Activated CD8-positive, alpha-beta memory T cell treated with anti-CD3 and anti-CD28 coated beads, Interleukin-2, amount 10 ng/mL, durations not matched to agents 7 days and 5 days (primary cell): ENCODE measurements at places on chromosomes 2 and 18. TPM values are rescaled to one million over a fixed set of nuclear protein-coding genes. Genes with fewer than 3 reads are reported as not detected.

KRCC1 gene
- 20.0 TPM for total RNA-seq

CACNB4 gene
- total RNA-seq, result 0.14 TPM

ATOH8 gene
- 0.40 TPM for total RNA-seq

EFHD1 gene
- total RNA-seq, result 0.23 TPM

KCNK3 gene
- not detected for total RNA-seq

ANO7 gene
- total RNA-seq, result 0.53 TPM

CDC42EP3 gene
- total RNA-seq, result 32.5 TPM

KCNJ3 gene
- not detected for total RNA-seq

ASPRV1 gene
- 1.8 TPM for total RNA-seq

DIPK1C gene
- total RNA-seq, result not detected

ALPG gene
- total RNA-seq, result not detected

CTLA4 gene
- 20.8 TPM for total RNA-seq

PLEK gene
- total RNA-seq, result 31.8 TPM

STARD6 gene
- total RNA-seq, result 0.61 TPM

AGXT gene
- not detected for total RNA-seq

CASP10 gene
- 26.6 TPM for total RNA-seq

CHRND gene
- not detected for total RNA-seq

LTBP1 gene
- 0.50 TPM for total RNA-seq

C2orf66 gene
- total RNA-seq, result not detected

CCDC85A gene
- not detected for total RNA-seq

AKAIN1 gene
- not detected for total RNA-seq

CGREF1 gene
- total RNA-seq, result 2.5 TPM

SYT4 gene
- not detected for total RNA-seq

PRKAG3 gene
- total RNA-seq, result not detected

ALK gene
- total RNA-seq, result not detected

MSH6 gene
- total RNA-seq, result 103 TPM

MOGAT1 gene
- not detected for total RNA-seq

EMILIN2 gene
- 19.0 TPM for total RNA-seq

MCFD2 gene
- total RNA-seq, result 30.5 TPM

IMPACT gene
- 6.7 TPM for total RNA-seq

RPRM gene
- not detected for total RNA-seq

GBX2 gene
- not detected for total RNA-seq

CFAP65 gene
- total RNA-seq, result not detected

CELF4 gene
- total RNA-seq, result not detected

CCDC74A gene
- 3.0 TPM for total RNA-seq

ANKAR gene
- total RNA-seq, result 4.8 TPM

SOX11 gene
- total RNA-seq, result not detected

DRC1 gene
- total RNA-seq, result not detected

SERPINB12 gene
- total RNA-seq, result not detected

NPHP1 gene
- total RNA-seq, result 0.18 TPM

KIF5C gene
- 18.3 TPM for total RNA-seq
